Heart right ventricle (tissue), 16 donors: ENCODE measurements at places on chromosomes 6 and 20.

DNA sequence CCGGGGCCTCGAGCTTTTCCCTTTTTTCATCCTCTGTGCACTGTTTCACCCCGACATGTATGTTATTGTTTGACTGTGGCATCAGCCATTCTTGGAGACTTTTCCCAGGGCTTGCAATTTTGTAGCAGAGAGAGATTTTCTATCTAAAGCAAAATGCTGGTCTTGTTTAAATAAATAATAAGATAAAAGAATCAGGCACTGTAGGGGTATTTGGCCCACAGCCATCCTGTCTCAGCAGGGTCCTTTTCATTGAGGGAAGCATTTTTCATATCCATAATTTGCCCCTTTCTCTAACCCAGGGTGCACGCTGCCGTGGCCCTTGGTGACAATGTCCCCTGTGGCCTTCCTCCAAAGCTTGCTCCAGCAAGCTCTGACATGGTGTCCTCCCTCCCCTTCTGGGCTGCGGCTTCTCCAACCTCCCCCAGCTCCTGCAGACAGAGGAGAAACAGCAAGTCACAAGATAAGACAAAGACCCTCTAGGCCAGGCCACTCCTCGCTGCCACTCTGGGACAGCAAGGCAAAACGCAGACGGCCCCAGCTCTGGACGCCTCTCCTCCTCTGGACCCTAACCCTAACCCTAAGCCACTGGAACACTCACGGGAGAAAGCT lies 117.6 kb downstream of the MYLK4 start:
- DNase-seq, result no peak

- DNase-seq, result no peak
These were observed 76.8 kb downstream of the MKKS start for GRCh38 chr20:10357061-10357708.

- no peak for DNase-seq
These were observed 53.6 kb downstream of the CDH26 start for GRCh38 chr20:60011512-60012507.

DNA sequence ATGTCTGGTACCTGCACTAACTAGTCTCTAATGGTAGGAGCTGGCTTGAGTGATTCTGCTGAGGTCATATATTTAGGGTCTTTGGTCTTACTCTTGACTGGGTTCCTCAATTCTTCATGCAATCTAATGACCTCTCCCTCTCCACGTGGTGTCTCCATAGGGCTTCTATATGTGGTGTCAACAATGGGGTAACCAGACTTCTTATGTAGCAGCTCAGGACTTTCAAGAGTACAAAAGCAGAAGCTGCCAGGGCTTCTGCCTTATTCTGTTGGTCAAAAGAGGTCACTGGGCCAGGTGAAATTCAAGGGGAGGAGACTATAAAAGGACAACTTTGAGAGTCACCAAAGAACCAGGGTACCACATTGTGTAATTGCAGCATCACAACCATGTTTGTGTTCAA lies 54.3 kb downstream of the NUS1 start:
- no peak for DNase-seq

- no peak for DNase-seq
These were observed 27.5 kb downstream of the DLL1 start for GRCh38 chr6:170263410-170263809.

GRCh38 chr20:53891306-53891894 lies 179.0 kb downstream of the BCAS1 start:
- DNase-seq, result no peak

DNA sequence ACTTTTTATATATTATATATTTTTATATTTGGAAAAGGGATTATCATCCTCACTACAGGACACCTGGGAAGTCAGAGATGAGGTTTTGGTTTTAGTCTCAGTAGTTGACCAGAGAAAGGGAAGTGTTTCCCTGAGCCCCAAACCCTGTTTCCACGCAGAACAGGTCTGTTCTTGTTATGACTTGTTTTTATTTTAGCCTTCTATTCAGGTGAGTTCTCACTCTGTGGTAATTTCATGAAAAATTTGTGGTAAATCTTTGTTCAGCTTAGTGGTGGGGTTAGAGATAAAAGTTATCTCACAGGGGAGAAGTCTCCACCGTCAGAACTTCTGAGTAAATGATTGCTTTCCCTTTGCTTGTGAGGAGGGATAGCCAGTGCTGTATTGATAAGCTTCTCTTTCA lies 224.9 kb downstream of the FARS2 start:
- no peak for DNase-seq

DNA sequence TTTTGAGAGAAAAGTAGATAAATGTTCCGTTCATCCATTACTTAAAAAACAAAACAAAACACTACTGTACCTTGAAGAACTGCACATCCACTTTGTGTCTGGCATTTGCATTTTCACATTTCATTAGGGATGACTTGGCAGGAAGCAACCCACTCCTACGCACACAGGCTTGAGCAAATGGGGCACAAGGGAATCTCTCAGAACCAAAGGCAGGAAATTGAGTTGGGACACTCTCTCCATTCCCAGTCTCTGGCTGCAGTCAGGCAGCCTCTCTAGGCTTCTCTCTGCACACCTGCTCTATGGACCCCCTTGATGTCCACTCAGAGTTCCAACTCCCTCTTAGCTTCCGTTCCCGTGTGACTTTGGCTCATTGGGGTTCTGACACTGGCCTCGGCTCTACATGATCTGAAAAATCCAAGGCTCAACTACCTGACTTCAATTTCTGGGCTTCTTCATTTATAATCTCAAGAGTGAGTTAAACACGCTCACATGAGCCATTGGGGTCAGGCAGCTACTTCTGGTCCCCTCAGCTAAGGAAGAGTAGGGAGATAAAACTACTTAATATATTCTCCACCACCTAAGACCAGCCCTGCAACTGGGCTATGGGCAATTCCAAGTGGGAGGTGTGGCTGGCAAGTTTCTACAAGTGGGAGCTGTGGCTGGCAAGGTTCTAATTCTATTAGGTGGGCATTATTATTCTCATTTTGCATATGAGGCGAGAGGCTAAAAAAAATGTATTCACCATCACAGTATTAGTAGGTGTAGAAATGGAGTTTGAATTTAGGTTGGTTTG lies 251.9 kb downstream of the SOD2 start:
- peak; percentile 17 for DNase-seq

DNA sequence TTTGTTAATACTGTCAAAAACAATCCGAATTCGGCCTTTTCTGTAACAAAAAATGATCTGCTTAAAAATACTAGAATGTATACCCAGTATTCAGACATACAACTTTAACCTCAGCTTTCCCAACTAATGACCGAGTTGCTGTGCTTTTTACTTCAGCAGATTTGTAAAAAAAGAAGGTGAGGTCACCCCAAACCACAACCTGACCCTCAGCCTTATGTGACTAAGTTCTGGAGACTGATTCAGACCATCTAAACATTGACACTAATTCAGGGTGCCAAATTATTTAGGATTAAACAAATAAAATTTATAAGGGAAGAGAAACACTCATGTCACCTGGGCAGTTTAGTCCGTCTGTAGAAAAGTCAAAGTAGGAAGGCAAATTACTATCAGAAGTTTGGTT lies 7.7 kb downstream of the CCN6 start:
- no peak for DNase-seq

- DNase-seq, result no peak
These were observed 339.6 kb upstream of the NOX3 start for GRCh38 chr6:155795173-155795796.

GRCh38 chr6:11043378-11043960 lies 636 bp downstream of the ELOVL2 start:
- DNase-seq, result no peak

DNA sequence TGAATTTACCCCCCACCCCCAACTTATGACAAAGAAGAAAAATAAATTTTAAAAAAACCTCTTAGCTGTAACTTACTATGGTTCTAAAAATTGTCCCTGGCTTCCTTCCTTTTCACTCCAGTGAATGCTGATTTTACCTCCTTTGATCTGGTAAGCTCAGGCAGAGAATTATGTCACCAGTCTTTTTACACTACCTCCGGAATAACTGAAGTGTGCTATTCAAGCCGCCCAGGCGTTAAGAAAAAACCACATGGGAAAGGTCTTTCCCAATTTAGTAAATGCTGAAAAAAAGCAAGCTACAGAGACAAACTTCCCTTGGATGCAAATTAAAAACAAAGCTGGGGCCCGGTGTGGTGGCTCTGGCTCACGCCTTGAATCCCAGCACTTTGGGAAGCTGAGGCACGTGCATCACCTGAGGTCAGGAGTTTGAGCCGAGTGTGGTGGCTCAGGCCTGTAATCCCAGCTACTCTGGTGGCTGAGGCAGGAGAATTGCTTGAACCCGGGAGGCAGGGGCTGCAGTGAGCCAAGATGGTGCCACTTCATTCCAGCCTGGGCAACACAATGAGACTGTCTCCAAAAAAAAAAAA lies 12.4 kb downstream of the SNX5 start:
- no peak for DNase-seq

DNA sequence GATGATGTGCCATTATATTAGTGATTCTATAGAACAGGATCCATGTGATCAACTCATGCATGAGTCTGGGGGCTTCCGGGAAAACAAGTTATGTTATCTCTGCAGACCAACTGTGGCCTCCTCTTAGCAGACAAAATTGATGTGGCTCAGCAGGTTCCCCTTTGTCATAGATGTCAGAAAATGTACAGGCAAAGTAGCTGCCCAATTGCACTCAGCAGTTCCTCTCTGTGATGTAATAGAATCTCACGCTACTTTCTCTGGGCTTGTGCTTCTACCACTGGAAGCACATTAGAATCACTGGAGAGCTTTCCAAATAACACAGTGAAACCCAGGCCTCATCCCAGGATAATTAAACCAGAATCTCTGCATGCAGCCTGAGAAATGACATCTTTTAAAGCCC lies 253.1 kb downstream of the SLC24A3 start:
- DNase-seq, result no peak

DNA sequence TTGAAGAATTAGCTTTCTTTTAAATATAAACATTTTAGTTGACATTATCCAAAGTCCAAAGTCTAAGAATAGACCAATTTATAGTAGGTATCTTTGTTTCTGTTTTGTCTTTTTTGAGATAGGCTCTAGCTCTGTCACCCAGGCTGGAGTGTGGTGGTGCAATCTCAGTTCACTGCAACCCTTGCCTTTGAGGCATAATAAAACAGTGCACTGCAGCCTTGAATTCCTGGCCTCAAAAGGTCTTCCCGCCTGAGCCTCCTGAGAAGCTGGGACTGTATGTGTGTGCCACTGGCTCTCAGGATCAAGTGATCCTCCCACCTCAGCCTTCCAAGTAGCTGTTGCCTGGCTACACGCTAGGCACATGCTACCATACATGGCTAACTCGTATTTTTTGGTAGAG lies 135.4 kb downstream of the REV3L start:
- DNase-seq, result no peak

DNA sequence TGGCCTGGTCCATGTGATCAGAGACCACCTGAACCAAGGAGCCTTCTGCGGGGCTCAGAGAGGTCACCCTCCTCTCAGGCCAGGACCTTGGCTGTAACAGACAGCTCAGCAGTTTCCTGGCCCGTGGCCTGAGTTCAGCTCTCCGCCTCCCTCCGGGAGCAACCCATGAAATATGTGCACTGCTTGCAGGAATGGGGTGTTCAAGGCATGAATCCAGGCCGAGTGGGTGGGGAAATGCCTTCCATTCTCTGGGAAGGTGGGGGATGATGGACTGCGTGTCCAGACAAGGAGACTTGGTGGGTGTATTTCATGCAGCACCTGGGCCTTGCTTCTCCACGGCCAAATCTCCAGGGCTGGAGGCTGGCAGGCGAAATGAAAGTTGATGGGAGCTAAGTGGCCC lies 46.0 kb downstream of the SIRPA start:
- no peak for DNase-seq

DNA sequence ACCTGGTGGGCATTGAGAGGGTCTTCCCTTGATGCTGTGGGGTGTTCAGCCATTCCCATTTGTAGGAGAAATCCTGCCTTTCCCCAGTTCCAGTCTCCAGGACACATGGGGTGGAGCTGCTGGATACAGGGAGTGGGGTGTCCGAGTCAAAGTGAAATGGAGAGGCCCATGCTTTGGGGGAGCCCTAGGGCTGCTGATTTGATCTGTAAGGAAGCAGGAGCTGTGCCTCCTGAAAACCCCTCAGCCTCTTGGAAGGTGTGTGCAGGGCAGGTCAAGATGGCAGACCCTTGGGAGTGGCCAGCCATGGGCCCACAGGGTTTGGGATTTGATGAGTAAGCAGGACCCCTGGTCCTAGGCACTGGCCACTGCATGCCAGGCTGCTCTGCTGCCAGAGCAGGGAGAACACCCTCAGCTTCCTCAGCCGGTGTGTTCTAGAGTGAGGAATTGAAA lies 82.0 kb downstream of the SERAC1 start:
- no peak for DNase-seq

DNA sequence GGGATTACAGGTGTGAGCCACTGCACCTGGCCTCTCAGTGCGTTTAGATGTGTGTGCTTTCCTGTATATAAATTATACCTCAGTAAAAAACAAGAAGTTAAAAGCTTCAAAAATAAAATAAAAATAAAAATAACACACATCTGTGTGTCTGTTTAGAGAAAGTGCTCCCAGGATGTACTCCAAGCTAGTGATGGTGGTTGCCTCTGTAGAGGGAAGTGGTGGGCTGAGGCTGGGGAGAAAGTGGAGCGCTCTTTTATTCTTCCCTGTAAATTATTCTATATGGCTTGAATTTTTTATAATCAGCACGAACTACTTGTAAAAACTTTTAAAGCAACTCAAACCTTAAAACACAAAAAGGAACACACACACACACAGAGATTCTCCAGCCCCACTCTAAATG lies 29.0 kb downstream of the PTGIS start:
- no peak for DNase-seq

DNA sequence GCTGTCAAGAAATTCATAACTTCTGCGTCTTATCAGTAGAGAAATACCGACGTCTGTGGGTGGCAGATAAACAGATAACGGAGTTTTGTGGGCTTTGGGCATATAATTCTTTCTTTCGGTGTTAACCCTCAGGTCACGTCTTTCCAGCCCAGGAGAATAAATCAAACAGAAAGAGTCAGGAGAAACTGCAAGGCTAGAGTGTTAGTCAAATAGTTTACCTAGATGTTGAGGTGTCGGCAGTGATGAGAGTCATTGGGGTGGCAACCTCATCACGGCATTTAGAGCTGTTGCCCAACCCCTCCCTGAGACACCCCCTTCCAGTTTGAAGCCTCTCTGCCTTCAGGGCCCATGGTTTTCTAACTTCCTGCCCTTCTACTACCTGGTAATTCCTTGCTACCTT lies 49.5 kb downstream of the ADTRP start:
- DNase-seq, result no peak

GRCh38 chr6:113017353-113017752 lies 670.2 kb downstream of the RFPL4B start:
- DNase-seq, result no peak

DNA sequence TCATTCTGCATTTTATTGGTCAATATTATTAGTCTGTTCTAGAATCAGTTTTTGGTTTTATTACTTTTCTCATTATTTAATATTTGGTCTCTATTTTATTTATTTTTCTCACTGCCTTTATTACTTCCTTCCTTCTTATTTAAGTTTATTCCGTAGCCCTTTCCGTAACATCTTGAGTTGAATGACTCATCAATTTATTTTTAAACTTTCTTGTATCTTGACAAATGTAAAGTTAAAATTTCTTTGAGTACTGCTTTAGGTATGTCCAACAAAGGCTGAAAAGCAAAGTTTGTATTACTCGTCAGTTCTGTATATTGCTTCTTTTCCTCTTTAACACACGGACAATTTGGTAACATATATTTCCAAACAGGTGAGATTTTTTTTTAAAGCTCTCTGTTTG lies 192.0 kb downstream of the CD109 start:
- no peak for DNase-seq
